Urothelium cell line (cell line): ENCODE measurements at places on chromosomes 4 and X.

- no peak for DNase-seq
Observed at GRCh38 chr4:143163614-143164013, 21.1 kb upstream of the USP38 start.

DNA sequence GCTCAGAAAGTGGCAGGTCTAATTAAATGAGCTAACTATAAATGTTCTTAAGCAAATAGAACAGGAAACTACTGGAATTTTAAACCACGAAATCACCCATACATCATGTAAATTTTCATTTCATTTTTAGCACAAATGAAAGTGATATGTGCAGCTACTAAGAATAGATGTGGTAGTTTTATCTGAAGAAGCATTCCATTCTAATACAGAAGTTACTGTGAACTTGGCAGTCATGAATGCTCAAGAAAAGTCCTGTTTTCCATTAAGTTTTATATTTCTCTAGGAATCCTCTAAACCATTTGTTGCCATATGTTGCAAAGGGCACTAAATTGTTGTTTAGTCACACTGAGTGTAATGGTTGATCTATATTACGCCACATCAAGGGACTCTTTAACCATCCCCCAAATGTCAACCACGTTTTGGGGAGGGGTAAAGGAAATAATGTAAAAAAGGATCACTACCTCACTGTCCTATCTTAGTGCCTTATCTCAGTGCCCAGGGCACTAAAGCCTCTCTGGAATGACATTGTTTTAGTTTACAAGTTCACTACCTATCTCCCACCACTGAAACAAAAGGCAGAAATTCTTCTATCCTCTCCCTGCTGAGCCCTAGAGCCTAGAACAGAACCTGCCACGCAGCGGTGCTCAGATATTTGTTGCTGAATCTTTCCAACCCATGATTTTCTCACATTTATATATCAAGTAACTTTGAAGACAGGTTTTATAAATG lies 118.0 kb downstream of the SHISA3 start:
- no peak for DNase-seq

GRCh38 chr4:28879178-28879577 lies 1841.0 kb upstream of the PCDH7 start:
- no peak for DNase-seq

DNA sequence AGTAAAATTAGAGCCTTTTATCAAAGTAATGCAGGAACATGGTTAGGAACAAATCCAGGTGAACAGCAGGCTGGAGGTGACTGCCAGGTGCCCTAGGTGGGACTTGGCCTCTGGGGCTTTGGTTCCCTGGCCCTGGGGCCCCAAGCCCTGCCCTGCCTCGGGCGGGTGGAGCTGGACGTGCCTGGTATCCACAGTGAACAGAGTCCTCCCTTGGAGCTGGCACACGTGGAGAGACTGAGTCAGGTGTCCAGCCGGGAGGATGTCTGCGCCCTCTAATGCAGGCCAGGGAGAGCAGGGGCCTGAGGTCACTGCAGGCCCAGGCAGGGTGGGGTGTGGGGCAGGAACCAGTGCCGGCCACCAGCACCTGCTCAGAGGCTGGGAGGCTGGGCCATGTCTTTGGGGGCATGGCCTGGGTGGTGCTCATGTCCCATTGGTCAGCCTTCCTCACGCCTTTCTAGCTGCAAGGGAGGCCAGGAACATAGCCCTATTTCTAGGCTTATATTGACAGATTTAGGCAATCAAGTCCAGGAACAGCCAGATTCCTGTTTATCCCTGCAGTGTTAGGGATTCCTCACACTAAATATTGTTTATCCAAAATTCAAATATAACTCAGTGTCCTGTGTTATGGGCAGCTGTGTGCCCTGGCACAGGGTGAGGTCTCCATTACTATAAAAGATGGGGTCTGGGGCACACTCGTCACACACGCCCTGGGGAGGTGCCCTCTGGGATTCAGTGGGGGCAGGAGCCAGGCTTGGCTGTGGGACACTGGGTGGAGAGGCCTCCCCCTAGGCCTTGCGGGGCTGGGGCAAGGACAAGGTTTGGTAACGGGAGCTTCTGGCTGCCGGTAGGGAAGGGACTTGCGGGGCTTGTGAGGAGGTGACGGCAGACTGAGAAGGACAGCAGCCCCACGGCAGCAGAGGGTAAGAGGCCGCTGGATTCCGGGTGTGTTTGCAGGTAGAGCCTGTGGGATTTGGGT lies 14.3 kb upstream of the NAT8L start:
- DNase-seq, result no peak

DNA sequence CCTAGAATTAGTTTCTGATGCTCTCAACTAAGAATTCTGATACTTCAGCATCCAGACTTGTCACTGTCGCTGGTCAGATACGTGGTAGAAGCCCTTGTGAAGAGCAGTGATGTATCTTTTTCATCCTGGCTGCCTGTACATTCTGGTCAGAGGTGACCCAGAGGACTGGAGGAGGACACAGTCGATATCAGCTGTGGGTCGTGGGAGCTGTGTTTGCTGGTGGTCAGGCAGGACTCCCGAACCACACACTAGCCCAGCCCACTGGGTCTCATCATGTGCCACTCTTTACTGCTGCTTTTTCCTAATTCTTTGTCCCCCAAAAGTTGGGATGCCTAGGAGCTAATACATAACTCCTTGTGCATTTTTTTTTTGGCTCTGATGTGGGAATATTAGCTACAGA lies 6.5 kb downstream of the DCUN1D4 start:
- DNase-seq, result no peak

DNA sequence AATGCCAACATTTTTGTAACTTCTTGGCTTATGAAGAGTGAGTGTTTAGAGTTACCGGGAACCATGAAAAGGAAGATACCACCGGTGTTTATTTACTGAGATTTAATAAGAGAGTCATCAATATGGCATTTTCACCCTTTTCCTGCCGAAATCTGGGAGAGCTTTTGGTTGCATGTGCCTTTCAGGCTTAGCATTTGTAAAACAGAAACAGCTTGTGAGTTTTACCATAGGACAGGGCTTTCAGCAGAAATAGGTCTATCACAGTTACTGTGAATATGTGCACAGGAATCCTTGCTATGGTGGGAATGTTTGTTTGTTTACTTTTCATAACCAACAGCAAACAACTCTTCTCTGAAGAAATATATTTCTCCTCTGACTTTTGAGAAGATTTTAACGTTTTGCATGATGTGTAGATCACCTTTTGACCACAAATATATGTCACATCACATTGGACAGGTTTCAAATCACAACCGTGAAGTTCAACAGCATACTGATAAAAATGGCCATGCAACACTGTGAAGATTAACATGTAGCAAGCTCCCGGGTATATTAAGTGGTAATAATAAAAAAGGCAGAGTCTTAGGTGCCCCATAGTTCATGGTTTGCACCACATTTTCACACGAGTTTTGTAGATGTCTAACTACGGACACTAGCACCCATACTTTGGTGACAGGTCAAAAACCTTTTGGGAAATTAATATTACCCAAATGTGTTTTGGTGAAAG lies 21.3 kb downstream of the ARHGAP24 start:
- DNase-seq, result no peak

- no peak for DNase-seq
Observed at GRCh38 chrX:48468693-48469691, 1.1 kb downstream of the SLC38A5 start.

- no peak for DNase-seq
Observed at GRCh38 chr4:53010318-53010717, 148.2 kb downstream of the RASL11B start.
